Natural killer cell treated with Interleukin-12 subunit alpha and Interleukin-12 subunit beta and Interleukin-15 and Interleukin-18, amount 100 ng/mL, for 72 hours (primary cell): ENCODE measurements at places on chromosomes 6 and 20. TPM values are rescaled to one million over a fixed set of nuclear protein-coding genes. Genes with fewer than 3 reads are reported as not detected.
A peak's percentile ranks its signal among the peaks of the same experiment; 100 is the strongest.

DNA sequence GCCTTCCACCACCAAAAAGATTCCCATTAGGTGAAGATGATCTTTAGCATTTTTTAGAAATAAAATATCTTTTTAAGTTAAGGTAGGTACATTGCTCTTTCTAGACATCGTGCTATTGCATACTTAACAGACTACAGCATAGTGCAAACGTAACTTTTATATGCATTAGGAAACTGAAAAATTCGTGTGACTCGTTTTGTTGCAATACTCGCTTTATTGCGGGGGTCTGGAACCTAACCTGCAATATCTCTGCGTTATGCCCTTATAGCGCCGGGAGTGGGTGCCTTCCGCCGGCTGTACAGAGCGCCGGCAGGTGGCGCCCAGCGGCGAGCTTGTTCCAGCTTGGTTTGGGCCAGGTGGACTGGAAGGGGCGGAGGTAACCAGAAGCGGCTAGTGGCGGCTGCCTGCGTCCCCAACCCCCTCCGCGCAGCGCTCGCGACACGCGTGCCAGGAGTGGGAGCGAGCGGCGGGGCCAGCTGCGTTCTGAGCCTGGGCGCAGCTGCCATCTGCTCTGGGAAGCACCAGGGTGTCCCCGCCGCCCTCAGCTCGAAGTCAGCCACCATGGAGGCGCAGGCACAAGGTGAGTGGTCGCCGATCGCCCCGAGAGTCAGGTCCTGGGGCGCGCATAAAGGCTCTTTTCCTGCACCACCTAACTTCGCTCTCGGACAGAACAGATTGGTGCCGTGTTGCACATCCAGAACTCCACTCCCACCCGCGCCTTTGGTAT, at the start of gene TPD52L1:
Gene TPD52L1 (plus strand): TSS at position 383 of the 727 bp plus-strand sequence. CDS start 179 bp downstream, at position 562.
- peak; percentile 77 for DNase-seq

- DNase-seq: no peak
Measured at GRCh38 chr6:11514672-11515071, 22.9 kb upstream of the TMEM170B start.

DNA sequence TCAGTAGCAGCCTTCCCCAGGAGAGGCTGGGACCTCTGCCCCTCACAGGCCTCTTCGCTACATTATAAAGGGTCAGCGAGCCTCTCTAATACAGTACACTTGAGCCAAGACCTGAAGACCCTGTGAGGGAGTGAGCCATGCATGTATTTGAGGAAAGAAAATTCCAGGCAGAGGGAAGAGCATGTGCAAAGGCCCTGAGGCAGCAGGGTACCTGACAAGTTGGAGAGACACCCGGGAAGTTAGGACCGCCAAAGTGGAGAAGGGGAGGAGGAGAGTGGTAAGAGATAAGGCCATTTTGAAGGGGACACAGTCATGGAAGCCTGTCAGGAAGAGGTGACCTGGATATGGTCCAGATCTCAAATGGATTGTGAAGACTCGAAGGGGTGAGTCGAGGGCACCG, 219.3 kb upstream of the RNF24 start:
- DNase-seq: no peak

DNA sequence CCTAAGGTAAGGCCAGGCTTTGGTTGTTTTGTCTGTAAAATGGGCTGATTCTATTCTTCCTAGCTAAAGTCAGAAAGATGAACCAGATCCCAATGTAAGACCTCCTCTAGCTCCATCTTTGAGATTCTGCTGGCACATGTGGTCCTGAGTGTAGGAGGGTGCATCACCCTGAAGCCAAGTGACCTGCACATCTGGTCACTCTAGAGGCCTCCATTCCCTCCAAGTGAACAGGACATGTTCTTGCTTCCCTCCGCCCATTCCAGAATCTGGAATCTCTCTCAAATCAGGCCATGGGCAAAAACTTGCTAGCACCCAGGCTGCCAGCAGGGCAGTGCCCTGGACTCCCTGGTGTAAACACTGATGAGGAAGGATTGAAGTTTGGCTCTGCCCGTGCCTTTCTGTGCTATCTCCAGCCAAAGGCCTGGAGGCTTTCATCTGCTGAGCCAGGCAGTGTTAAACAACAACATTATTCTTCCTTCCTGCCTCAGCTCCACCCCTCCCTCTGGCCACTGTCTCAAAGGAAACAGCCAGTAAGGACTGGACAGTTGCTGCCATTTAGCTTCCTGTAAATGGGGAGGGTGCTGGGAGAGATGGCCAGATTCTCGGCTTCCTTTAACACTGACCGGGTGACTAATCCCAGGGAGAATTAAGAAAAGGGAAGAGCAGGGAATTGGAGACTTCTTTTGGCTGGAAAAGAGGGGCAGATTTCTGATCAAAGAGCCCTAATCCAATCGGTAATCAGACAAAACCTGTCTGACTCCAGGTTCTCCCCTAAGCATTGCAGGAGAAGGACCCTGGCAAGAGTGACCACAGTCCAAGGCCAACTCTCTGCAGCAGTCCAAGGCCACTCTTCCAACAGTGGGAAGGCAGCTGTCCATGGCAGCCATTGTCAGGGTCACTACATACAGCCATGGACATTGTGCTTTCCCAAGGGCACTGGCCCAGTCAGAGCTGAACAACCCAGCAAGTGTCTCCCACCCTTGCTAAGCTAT, 19.5 kb upstream of the ADGRF1 start:
- DNase-seq: no peak

GRCh38 chr6:118867181-118867580, 26.8 kb upstream of the ASF1A start:
- DNase-seq: no peak

- no peak for DNase-seq
Measured at GRCh38 chr6:125267806-125268523, 33.8 kb downstream of the HDDC2 start.

The GJA10 gene
- not detected for total RNA-seq

The HNF4A gene
- total RNA-seq: not detected

- DNase-seq: no peak
Measured at GRCh38 chr6:135235716-135236115, 54.6 kb downstream of the MYB start.

DNA sequence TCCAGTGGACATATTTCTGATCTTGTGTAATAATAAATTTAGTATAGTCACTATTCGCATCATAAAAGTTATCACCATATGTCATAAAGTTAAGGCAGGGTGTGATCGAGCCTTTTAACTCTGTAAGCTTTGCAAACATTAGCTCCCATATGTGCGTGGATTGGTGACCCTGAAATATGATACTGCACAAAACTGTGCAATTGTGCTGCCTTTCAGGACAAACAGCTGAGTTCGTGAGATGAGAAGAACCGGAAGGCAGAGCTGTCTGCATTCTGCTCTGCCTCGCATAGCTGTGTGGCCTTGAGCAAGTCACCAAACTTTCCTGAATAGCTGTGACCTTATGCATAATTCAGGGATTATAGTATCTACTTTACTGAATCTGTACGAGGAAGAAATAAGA, 3.2 kb upstream of the PLEKHG1 start:
- no peak for DNase-seq

The SLC17A5 gene
- total RNA-seq: 6.9 TPM

The EPPIN gene
- not detected for total RNA-seq

DNA sequence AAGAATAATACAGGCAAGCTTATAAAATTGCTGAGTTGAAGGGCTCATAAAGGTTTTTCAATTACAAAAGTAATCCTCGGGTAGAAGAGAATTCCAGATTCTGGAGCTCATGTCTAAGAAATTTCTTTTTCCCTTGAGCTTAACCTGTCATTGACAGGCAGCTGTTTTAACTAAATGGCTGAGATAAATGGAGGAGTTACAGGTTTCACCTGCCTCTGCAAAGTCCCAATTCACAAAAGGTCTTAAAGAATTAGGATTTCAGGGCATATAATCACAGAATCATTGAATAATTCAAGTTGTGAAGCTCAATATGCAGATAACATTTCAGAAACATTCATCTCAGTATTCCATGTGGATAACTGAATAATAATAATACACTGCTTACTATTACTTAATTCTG, 660.1 kb upstream of the NRSN1 start:
- no peak for DNase-seq

The NFKBIL1 gene
- 17.0 TPM for total RNA-seq

DNA sequence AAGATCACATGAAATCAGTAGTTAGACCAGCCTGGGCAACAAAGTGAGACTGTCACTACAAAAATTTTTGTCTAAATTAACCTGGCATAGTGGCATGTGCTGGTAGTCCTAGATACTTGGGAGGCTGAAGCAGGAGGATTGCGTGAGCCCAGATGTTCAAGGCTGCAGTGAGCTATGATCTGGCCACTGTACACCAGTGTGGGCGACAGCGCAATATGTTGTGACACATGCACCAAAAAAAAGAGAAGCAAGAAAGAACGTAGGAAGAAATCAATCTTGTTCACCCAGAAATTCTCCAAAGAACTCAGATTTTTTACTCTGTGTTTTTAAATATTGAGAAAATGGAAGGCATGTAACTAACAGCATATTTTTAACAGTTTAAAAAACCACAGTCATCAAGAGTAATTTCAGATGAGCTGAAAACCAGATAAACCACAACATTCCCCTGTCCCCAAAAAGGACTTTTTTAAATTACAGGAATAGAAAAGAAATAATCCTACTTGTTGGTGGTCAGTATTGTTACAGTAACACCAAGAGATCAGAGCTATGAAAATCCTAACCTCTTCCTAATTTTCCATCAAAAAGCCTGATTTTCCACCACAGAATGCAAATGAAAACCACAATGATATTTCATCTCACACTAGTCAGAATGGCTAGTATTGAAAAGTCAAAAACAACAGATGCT, 240.2 kb downstream of the KHDC1L start:
- no peak for DNase-seq

- no peak for DNase-seq
Measured at GRCh38 chr6:19137505-19137904, 699.7 kb upstream of the ID4 start.

DNA sequence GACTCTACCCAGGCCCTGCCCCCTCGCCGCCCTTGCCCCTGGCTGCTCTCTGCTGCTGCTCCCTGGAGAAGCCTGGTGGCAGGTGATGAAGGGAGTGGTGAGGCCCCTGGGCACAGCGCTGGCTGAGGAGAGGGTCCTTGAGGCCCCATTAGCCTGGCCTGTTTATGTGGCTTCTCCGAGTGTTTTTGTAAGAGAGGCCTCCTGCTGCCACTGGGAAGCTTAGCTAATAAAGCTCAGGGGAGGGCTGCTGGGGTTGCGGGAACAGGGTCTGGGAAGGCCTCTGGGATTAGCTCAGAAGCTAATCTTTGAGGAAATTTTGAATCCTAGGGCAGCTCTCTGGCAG, 15.5 kb downstream of the EBF4 start:
- DNase-seq: no peak

The WFDC12 gene
- total RNA-seq: not detected

The SGK2 gene
- 0.57 TPM for total RNA-seq

The COL9A1 gene
- total RNA-seq: not detected

- DNase-seq: no peak
Measured at GRCh38 chr20:57514273-57514751, 10.6 kb downstream of the CTCFL start.

The MRS2 gene
- total RNA-seq: 22.5 TPM

DNA sequence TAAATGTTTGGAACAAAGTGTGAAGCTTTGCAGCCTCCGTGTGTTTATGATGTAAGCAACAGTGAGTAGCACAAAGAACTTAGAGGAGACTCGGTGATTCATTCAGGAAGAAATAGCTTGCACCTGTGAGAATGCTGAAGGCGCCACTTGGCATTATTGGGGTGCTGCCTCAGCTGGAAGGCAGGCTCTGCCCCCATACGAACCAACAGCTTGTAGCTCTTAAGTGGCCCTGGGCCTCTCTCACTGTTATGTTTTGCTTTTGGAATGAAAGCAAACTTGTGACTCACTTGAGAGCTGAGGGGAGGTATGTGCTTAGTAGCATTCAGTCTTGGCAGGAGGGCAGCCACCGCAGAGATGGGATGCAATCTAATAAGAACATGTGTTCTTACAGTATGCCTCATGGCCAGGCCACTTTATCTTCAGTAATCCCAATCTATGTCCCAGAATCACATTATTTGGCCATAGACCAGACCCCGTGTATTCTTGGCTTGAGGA, 310.7 kb downstream of the EYA4 start:
- no peak for DNase-seq

The OXT gene
- not detected for total RNA-seq

The CST5 gene
- not detected for total RNA-seq

- DNase-seq: no peak
Measured at GRCh38 chr6:103142902-103143301, 1716.8 kb downstream of the HACE1 start.

DNA sequence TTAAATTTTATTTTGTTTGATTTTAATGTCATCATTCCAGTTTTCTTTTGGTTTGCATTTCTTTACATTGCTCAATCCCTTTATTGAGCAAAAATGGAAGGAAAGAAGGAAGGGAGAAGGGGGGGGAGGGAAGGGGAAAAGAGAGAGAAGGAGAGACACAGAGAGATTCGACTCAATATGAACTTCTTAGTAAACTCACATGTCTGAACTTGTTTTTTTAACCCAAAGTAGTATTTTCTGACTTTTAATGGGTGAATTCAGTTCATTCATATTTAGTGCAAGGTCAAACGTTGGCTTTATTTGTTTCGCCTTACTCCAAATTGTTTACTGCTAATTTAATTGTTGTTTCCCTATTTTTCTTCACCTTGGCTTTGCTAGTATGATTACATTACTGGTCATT, 278.6 kb downstream of the COL12A1 start:
- no peak for DNase-seq

GRCh38 chr20:8043687-8044282, 24.2 kb upstream of the TMX4 start:
- peak; percentile 65 for DNase-seq

The GPR31 gene
- total RNA-seq: not detected

The LRRC73 gene
- 0.39 TPM for total RNA-seq

- no peak for DNase-seq
Measured at GRCh38 chr6:40640599-40641227, 53.5 kb upstream of the LRFN2 start.

DNA sequence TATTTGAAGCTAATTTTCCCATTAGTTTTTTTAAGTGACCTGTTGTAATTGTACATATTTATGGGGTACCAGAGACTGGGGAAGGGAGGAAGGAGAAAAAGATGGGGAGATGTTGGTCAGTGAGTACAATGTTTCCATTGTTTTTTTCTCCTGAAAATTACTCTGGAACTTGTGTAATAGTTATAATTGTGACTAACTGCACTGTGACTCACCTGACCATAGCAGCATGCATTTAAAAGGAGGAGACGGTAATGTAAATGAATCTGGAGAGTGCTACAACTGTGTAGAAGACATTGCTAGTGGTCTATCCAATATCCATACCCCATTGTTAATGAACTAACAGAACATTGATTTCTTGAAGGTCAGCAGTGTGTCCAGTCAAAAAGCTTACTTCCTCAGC, 133.4 kb downstream of the RFPL4B start:
- no peak for DNase-seq

- DNase-seq: no peak
Measured at GRCh38 chr6:157188213-157188612, 135.1 kb downstream of the TMEM242 start.

The RAE1 gene
- total RNA-seq: 86.0 TPM

The PHACTR3 gene
- total RNA-seq: not detected

DNA sequence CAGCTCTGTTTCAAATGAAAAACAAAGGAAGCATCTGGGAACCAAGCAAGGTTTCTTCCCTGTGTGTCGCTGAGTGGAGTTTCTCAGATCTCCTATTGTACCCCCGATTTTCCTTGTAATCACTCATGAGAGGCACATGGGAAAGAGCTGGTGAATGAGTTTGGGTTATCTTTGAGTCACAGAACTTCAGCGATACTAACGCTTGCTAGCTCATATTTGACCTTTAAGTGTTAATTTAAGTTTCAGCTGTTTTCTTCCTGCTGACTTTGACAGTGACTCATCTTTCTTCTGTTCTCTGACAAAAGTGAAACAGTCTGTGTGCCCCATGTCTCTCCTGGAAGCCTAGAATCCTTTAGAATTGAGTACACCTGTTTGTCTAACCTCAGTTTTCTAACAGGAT, 261.1 kb upstream of the RGS17 start:
- DNase-seq: no peak

GRCh38 chr20:14521436-14521835, 184.0 kb upstream of the FLRT3 start:
- no peak for DNase-seq

The FAM209B gene
- total RNA-seq: 1.5 TPM
